NCI-H226 (cell line): ENCODE measurements at places on chromosomes 6 and 20.

- no peak for DNase-seq
These were observed 7.2 kb downstream of the FYN start for GRCh38 chr6:111865909-111866546.

- peak; percentile 80 for DNase-seq
These were observed 437.2 kb downstream of the BCKDHB start for GRCh38 chr6:80543598-80544222.

GRCh38 chr6:98833307-98834059 lies 891 bp upstream of the POU3F2 start:
- peak; percentile 17 for DNase-seq

DNA sequence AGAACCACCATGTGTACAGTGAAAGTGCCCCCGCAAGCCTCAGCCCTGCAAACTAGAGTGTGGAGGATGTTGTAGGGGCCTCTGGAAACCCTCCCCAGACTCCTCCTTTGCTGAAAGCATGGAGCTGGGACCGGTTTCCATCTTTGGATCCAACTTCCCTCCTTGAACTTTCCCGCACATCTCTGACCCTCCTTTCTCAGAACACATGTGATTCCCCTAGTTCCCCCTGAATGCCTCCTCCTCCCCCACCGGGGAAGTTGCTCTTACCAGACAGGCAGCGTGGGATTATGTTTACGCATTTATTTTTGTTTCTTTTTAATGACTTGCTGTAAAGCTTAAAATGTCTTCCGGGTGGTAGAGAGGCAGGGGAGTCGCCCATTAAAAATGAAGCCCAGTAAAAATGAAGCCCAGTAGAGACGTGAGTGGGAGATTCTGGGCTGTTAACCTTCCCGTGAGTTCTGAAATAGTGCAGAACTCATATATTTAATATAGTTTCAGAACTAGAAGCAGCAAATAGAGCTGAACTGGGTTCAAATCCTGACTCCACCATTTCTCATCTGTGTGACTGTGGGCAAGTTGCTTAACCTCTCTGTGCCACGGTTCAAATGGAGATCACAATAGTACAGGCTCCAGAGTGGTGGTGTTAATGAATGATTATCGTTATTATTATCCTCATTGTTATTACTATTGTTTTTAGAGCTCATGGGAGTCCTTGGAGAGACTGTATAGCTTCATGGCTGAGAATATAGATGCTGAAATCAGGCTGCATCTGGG lies 8.0 kb upstream of the PTPN1 start:
- no peak for DNase-seq

DNA sequence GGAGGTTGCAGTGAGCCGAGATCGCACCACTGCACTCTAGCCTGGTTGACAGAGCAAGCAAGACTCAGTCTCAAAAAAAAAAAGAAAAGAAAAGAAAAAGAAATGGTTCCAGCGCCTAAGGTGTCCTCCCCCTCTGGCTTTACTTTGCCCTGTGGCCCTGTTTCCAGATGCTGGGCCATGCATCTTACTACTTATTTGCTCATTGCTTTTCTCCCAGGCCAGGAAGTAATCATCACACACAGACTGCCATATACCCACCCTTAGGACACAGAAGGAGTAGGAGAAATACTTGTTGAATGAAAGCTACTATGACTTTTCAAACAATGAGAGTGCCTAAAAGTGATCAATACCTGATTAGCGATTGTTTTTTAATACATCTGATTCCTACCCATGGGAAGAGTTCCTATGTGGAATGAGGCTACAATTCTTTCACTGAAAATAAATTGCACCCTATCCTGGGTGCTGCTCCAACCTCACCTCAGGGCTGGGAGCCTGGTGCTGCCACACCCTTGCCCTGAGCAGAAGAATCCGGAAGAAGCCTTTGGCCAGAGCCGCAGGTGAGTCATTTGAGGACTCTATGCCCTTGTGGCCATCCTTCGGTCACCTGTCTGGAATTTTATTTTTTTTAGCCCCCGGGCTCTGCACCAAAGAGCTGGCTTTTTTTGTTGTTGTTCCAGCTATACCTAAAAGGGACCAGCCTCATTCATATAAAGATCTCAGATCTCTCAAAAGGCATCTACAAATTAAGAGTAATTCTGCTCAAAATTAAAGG lies 22.7 kb upstream of the TFAP2C start:
- peak; percentile 45 for DNase-seq

GRCh38 chr6:30601436-30601814 lies 15.6 kb downstream of the PPP1R10 start:
- no peak for DNase-seq

GRCh38 chr6:40505191-40505810 lies 81.9 kb downstream of the LRFN2 start:
- DNase-seq, result no peak

DNA sequence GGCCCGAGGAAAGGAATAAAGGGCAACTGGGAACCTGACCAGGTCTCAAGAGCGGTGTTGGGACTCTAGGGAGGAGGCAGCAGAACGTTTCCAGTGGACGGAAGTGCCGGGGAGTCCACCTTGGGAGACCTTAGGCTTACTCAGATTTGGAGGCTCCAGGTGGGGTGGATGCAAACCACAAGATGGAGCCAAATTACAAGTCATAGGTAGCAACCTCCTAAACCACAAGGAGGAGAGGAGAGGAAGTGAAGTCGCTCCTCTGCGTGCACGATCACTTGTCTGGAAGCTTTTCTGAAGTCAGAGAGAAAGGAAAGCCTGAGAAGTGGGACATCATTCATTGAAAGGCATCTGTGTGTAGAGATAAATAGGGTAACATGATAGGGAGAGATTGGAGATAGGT lies 9.3 kb downstream of the HLA-DOA start:
- peak; percentile 20 for DNase-seq

GRCh38 chr6:119584088-119584487 lies 234.5 kb upstream of the MAN1A1 start:
- no peak for DNase-seq

DNA sequence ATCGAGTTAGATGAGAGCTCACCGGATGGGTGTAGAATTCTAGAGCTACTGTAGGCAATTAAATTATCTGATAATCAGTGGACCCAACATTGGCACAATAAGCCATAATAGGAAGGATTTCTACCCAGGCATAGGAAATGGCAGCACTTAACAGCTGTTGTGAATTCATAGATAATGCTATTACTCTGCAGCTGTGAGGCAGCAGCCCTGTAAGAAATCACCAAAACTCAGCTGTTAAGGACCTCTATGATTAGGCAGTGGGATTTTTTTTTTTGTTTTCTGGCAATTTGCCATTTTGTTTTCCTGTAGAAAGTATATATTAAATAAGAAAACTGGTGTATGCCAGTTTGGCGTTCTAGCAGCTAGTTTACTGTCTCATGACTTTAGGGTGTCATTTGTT lies 609.1 kb upstream of the SLC35B3 start:
- no peak for DNase-seq

DNA sequence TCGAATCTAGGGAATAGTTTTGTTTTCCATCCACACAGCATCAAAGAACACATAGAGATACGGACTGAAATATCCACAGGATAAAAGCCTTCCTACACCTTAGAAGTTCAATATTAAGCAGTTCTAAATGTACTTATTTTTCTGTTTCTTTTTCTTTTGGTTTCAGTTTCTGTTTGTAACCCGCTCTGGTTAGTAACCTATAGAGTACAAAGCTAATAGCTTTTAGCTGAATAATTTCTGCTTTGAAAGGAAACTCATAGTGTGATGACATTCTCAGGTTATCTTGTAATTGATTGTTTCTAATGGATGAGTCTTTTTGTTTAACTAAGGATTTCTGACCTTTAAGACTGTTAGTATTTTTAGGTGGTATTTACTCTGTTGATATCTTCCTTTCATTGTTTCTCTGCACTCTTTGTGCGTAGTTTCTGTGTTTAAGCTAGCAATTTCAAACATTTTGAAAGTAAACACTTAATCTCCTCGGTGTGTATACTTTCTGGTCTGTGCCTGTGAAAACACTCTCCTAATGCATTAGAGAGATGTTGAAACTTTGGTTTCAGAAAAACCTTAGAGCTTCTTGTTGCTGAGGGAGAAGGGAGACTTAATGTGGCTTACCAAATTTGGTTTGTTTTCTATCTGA lies 385.5 kb downstream of the HDGFL1 start:
- no peak for DNase-seq

GRCh38 chr6:112087916-112088315 lies 525 bp downstream of the FAM229B start:
- no peak for DNase-seq
